ENCODE measurements at places on chromosomes 5 and 9.

DNA sequence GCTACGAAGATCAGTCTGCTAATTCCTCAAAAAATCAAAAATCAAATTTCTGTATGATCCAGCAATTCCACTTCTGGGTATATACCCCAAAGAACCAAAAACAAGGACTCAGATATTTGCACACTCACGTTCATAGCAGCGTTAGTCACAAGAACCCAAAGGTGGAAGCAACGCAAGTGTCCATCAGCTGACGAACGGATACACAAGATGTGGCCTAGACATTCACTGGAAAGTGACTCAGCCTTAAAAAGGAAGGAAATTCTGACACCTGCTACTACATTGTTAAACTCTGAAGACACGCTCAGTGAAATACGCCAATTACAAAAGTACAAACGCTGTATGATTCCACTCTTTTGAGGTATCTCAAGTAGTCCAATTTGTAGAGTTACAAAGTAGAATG is 93.3 kb downstream of the OTULIN start:
- no peak for DNase-seq

GRCh38 chr9:110545705-110546104 is 33.8 kb downstream of the SVEP1 start:
- DNase-seq: no peak

DNA sequence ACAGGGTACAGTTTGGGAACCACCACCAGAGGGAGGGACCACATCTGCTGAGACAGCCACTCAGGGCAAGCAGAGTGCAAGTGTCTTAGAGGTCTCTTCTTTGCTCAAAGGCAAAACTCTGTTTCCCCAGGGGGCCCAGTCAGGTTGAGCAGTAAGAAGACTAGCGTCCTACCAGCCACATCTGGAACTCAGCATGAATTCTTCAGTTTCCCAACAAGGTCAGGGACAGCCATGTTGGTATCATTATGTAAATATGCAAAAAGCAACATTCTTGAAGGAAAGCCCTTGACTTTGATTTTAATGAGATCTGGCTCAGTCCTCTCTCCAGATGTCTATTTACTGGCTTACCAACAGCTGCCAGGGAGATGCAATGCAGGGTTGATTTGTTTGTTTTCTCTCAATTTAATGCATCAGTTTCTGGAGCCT is 46.7 kb downstream of the TGFBI start:
- peak; percentile 23 for DNase-seq

GRCh38 chr5:159971514-159971913 is 37.4 kb upstream of the TTC1 start:
- DNase-seq: no peak

- no peak for DNase-seq
Measured at GRCh38 chr9:93830012-93830596, 125.1 kb downstream of the BARX1 start.

GRCh38 chr9:120944434-120944843 is 17.8 kb upstream of the TRAF1 start:
- no peak for DNase-seq

- no peak for DNase-seq
Measured at GRCh38 chr5:1429496-1429895, 15.7 kb downstream of the SLC6A3 start.

- DNase-seq: no peak
Measured at GRCh38 chr9:90017679-90018078, 412.9 kb downstream of the GADD45G start.

DNA sequence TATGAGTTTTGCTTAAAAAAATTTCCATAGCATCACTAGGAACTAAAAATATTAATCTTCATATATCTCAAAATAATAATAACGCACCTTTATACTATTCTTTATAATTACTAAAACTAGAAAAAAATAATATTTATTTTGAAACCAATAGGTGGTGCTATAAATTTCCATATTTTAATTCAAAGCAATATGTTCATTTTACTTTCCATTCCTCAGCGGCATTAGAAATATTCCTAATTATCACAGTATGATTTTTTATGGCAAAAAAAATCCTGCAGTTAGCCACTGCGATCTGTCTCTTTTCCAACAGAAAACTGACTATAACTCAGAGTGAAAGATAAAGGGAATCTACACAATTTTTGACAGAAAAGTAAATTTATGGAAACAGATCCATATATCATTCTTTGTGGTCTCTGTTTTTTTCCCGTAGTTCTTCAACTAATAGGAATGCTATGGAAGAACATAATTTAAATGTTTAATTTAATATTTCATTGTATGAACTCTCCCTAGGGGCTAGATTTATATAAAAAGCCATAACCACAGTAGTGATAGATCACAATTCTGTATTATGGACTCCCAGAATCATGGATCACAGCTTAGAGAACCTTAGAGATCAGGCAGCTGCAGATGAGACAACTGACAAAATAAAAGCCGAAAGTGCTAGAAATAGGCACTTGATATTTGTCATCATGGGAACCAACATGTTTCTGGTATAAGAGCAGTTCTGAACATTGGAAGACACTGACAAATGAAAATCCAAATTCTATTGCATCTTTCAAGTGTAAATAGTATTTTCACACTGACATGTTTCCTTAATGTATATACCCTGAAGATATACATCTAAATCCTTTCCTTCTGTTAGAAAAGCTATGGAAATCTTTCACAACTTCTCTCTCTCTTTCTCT is 167.7 kb upstream of the MPDZ start:
- peak; percentile 8 for DNase-seq

Measured in GM03348 (cell line).